Neural progenitor cell (in vitro differentiated cells): ENCODE measurements at places on chromosomes 2 and 18. TPM values are rescaled to one million over a fixed set of nuclear protein-coding genes. Genes with fewer than 3 reads are reported as not detected.

DNA sequence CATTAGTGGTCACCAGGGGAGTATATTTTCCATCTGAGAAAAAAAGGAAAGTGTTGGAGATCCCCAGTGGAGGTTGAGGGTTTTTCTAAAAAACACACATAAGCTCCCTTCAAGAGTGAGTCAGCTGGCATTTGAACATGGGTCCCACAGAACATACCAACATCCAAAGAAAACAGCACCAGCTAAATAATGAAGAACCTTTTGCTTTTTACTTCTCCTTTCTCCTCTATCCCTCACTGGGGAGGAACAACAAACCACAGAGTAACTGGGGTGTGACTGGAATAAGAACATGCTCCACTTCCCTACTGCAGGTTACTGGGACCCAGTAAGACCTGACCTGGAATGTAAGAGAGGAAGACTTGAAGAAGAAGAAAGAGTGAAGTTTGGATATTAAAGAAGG lies 56.5 kb upstream of the RAPH1 start:
- no peaks in the 10 kb centered on the region for H3K4me1 ChIP-seq
- H3K4me3 ChIP-seq, result no peak overlapping the region
- no peak overlapping the region for H3K27ac ChIP-seq
- no peak for DNase-seq
- H3K36me3 ChIP-seq, result no peaks in the 10 kb centered on the region

- no peak for DNase-seq
- no peaks in the 10 kb centered on the region for H3K4me1 ChIP-seq
- H3K27ac ChIP-seq, result no peak overlapping the region
- no peak overlapping the region for H3K4me3 ChIP-seq
- H3K27me3 ChIP-seq, result no peaks in the 10 kb centered on the region
Measured at GRCh38 chr18:75533209-75533608, 105.7 kb upstream of the SMIM21 start.

GRCh38 chr18:9022397-9023155 lies 79.9 kb upstream of the NDUFV2 start:
- H3K4me3 ChIP-seq, result no peak overlapping the region
- peaks cover 6% of the 10 kb centered on the region for H3K4me1 ChIP-seq
- H3K27me3 ChIP-seq, result no peaks in the 10 kb centered on the region

DNA sequence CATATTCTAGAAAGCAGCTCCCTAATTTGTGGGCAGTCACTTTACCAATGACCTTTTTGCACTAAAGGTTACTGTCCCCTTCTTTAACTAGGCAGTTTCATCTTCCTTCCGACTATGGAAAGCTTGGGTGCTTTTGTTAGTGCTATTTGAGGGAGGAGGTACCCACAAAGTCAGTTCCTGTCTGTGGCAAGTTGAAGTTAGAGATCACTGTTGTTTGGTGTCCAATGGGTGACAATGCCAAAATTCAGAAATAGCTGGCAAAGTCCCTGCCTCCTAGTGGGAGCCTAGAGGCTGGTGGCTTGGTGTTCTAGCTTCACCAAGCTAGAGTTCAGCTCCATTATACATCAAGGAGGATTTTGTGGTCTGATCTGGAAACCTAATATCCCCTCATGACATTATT lies 87.1 kb upstream of the PNPT1 start:
- no peak overlapping the region for H3K4me3 ChIP-seq
- DNase-seq, result no peak
- no peaks in the 10 kb centered on the region for H3K4me1 ChIP-seq
- H3K27me3 ChIP-seq, result no peaks in the 10 kb centered on the region

- peaks cover 3% of the 10 kb centered on the region for H3K36me3 ChIP-seq
- H3K4me1 ChIP-seq, result no peaks in the 10 kb centered on the region
- DNase-seq, result no peak
Measured at GRCh38 chr2:191379375-191379774, 134.2 kb downstream of the MYO1B start.

GRCh38 chr2:193966590-193966989 lies 1690.4 kb upstream of the SLC39A10 start:
- no peak overlapping the region for H3K4me3 ChIP-seq
- H3K4me1 ChIP-seq, result peaks cover 23% of the 10 kb centered on the region
- no peak overlapping the region for H3K27ac ChIP-seq

DNA sequence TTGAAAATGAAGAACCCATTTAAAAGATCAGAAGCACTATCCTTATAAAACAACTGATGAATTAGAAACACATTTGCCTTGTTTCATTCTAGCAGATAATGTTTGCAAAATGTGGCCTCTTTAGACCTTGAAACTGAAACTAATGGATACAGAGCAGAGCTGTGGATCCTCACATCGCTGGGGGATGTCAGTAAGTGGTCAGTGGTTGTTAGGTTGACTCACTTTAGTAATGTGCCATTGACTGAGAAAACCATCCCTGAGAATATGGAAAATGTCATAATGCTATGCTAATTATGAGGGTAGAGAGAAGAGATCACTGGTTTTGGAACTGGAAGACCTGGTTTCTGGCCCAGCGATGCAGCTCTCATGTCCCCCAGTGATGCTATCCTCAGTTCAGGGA lies 176.7 kb downstream of the MYO1B start:
- H3K4me1 ChIP-seq, result no peaks in the 10 kb centered on the region
- no peaks in the 10 kb centered on the region for H3K36me3 ChIP-seq
- no peak for DNase-seq
- H3K4me3 ChIP-seq, result no peak overlapping the region
- no peaks in the 10 kb centered on the region for H3K27me3 ChIP-seq

The IER3IP1 gene
- total RNA-seq, result 10.9 and 16.6 TPM in 2 replicates

The ASTL gene
- total RNA-seq, result not detected in 2 replicates
